ENCODE measurements at places on chromosomes 7 and 10. TPM values are rescaled to one million over a fixed set of nuclear protein-coding genes. Genes with fewer than 3 reads are reported as not detected.

Gene COL1A2
- 11,897 TPM for total RNA-seq

Gene C7orf57
- 0.21 TPM for total RNA-seq

DNA sequence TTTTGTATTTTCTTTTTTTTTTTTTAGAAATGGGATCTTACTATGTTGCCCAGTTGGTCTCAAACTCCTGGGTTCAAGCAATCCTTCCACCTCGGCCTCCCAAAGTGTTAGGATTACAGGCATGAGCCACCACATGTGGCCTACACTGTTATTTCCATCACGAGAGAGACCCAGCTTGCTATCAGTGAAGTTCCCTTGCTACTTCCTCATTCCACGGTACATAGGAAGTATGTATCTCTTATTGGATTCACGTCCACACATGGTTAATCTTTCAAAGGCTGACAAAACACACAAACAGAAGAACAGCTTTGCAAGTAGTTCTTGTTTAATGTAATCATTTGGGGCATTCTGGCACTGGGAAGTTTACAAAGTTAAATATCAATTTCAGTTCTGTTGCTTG lies 50.9 kb downstream of the DCLRE1A start:
- no peak for DNase-seq

DNA sequence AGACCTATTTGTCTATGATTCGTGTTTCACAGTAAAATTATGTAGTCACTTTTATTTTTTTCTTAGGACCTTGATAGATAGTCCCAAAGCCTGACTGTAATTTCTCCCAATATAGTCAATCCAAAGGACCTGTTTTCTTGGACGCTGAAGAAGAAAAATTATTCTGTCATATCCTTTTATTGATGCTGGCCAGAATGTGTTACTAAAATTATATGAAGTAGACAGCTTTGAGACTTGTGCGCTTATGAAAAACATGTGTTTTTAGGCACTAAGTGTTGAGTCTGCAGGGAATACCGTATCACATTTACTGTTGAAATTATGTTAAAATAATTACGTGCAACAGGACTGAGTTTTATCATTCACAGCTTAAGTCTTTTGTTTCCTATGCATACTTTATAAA lies 17.9 kb downstream of the TES start:
- DNase-seq = no peak

- DNase-seq = no peak
These were observed 96.5 kb downstream of the OTUD1 start for GRCh38 chr10:23535381-23535780.

GRCh38 chr10:18312374-18313139 lies 172.3 kb downstream of the CACNB2 start:
- DNase-seq = peak; percentile 42

GRCh38 chr7:96598421-96598820 lies 111.2 kb downstream of the SEM1 start:
- no peak for DNase-seq

DNA sequence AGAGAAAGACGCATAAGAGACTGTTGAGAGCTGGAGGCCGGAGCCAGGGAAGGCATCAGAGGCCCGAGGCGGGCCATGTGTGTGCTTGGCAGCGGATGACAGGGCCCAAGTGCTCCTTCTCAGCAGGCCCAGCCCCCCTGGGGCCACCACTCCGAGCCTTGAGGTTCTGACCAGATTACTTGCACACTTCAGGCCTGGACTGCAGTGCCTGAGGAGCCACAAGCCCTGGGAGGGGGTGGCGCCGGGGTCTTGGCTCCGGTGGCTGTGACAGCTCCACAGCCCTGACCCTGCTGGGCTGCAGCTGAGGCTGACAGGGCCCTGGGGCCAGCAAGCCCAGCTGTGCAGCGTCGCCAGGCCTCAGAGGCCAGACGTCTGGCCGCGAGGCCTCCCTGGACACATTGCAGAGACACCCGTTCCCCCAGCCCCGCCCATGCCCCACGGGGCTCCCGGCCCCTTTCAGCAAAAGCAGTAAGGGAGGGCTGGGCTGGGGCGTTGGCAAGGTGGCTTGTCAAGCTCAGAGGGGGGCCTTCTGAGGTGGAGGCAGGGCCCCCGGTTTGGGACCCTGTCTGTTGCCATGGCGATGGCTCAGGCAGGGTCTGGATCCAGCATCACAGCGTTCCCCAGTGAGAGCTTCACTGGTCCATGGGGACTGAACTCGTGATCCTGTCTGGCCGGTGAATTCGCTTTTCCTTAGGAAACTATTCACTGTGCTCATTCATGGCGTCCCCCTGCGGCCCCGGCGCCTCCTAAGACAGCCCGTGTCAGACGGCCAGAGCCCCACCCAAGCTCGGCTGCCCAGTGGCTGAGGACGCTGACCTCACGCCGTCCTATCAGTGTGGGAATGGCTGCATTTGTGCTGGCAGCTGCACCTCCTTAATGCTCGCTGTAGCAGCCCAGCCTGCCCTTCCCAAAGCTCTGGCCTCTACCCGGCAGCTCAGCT lies 5.7 kb downstream of the ELN start:
- DNase-seq = no peak

DNA sequence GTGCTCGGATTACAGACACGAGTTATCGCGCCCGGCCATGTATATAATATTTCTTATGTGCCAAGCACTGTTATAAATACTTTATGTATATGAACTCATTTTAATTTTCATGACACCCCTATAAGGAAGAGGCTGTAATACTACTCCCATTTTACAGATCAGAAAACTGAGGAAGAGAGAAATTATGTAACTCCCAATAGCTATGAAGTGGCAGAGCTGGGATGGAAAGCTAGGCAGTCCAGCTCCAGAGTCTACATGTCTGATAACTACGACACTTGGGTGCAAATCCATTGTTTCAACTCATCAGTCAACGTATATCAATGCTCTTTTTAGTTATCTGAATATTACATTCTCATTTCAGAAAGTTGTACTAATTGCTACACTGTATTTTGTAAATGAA lies 17.0 kb downstream of the PDK4 start:
- no peak for DNase-seq

DNA sequence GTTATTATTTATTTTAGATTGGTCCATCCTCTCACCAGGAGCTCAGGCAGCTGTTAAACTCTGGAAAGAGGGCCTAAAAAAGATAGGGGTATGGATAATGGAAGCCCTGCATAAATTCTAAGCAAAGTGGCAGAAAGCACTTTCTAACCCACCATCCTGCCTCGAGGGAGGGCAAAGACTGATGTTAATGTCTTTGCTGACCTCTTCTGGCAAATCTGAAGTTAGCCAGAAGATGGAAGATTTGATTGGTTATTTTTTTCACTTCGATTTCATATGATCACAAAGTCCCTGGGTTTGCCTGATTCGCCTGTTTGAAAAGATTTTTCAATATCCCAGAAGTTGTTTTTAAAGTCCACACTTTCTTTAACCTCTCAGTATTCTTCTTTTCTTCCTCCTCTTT lies 24.8 kb downstream of the OR9A2 start:
- DNase-seq = no peak
